ENCODE measurements at places on chromosomes 2 and 18.

DNA sequence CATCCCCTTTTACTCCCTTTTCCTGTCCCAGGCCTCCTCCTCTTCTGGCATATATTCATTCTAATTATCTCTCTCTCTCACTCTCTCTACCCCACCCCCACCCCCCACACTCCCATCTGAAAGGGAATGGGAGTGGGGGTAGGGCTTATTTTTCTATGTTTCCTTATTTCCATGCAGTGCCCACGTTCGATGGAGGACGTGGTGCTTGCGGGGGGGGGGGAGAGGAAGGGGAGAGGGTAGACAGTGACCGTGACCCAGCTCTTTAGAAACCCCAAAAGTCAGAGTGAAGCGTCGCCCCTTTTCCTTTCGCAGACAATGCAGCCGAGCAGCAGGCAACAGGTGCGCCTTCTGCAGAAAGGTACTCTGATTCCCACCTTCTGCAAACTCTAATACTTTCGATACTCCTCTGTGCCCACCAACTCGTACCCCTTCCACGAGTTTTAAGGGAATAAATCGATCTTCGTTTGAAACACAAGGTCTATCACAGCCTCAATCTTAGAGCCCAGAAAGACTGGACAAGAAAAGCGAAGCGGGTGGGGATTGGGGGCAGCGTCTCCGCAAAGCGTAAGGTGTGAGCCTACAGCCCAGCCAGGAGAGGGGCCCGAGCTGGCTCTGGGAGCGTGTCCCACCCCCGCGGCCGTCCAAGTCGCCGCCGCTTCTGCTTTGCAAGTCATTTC, 891 bp upstream of the NR4A2 start:
- peak; percentile 51 for DNase-seq

GRCh38 chr2:27024188-27024587, 8.6 kb upstream of the TMEM214 start:
- no peak for DNase-seq

GRCh38 chr2:189302274-189302948, 122.8 kb upstream of the COL5A2 start:
- peak; percentile 88 for DNase-seq

DNA sequence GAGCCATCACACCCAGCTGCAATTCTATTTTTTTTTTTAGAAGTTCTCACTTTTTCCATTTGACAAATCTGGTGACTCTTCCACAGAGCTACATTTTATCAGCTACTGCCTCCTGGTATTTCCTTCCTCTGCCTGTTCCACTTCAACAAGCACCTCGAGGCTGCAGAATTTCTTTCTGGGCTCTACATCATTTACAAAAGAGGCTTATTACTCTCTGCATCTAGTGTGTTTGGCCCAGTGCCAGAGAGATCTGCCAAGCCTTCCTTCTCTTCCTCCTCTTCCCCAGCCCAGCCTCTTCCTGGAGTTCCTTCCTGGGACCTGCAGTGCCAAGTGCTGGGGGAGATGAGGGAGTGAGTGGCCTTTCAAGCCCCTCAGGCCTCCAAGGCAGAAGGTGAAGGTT, 119.6 kb upstream of the ITGA6 start:
- DNase-seq = peak; percentile 46

DNA sequence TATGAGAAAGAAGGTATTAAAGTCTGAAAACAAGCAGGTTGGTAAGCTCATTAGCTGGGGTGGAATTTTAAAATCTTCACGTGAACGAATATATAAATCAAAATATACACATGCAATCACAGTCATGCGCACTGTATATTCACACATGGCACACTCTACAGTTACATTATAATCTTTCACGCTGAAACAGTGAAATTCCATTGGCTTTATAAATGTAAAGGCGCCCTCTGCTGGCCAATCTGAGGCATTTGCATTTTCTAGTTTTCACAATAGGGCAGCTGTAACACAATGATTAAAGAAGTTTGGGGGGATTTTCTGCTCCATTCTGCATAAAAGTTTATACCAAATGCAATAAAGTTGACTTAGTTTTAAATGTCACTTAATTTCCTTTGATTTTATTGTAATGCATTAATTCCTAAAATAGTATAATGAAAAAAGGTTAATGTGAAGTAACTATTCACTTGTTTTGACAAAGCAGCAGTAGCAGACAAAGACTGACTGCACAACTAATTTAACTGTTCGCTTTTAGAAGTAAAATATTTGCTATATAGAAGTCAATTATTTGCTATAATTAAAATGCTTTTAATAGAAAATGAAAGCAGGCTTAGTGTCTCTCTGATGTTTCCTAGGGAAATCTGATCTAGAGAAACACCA, 17.2 kb downstream of the IFIH1 start:
- peak; percentile 74 for DNase-seq

- DNase-seq = peak; percentile 67
These were observed 28.4 kb downstream of the OTX1 start for GRCh38 chr2:63078852-63079606.

DNA sequence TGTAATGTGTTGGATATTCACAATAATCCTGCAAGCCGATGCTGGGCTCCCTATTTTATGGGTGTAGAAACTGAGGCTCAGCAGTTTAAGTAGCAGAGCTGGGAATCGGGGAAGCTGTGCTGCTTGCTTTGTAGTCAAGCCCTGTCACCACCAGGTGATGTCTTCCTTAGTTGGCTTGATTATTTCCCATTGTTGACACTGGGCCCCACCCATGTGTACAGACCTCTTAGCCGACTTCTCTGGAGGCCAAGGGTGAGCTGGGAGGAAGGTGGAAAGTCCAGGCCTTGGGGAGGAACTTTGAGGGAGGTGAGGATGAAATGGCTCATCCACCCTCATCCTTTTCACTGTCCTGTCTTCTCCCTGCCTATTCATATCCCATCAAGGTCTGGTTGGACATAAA, 60.0 kb downstream of the CAPN13 start:
- DNase-seq = no peak

DNA sequence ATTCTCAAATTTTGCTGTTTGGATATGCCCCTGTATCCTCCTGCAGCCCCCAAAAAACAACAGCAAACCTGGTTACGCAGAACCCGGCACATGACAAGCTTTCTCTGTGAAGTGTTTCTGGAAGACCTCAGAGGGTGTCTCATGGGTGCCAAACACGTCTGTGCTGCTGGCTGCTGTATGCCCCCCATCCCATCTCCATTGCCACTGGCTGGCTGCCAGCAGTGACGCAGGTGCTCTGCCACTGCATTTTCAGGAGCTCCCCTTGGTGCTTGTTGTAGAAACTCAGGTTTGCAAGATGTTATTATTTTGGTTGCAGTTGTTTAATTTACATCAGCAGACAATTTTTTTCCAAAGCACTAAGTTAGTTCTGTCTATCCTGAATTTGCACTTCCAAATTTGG, 166.4 kb upstream of the FANCL start:
- DNase-seq = no peak

- DNase-seq = no peak
These were observed 154.1 kb downstream of the SH3BP4 start for GRCh38 chr2:235105821-235106359.

DNA sequence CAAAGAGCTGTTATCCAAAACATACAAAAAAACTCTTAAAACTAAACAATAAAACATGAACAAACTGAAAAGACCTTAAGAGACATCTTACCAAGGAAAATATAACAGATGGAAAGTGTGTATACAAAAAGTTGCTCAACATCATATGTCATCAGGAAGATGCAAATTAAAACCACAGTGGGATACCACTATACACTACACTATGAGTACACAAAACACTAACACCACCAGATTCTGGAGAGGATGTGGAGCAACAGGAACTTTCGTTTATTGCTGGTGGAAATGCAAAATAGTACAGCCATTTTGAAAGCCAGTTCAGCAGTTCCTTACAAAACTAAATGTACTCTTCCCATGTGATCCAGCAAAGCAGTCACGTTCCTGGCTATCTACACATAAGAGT, 221.4 kb downstream of the CMPK2 start:
- no peak for DNase-seq

DNA sequence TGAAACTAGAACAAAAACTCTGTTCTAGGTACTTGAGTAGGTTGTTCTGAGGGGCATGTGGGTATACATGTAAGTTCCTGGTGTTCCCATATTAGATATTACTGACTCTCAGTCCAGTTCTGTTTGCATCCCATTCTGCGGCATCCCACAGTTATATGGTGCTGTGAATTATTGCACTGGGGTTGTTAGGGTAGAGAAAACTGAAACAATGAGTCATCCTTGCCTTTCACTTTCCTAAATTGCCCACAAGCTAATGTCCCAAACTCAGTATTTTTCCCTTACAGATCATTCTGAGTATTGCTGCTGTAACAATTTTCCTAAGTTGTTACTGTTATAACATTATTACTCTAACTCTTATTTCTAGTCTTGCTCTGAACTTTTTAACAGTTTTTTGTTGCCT, 3.0 kb downstream of the WDR75 start:
- DNase-seq = peak; percentile 11

- no peak for DNase-seq
These were observed 166.9 kb upstream of the KLF7 start for GRCh38 chr2:207332480-207333212.

GRCh38 chr2:190328573-190329147, 9.0 kb upstream of the HIBCH start:
- DNase-seq = peak; percentile 26

GRCh38 chr2:132577686-132578085, 92.3 kb downstream of the LYPD1 start:
- no peak for DNase-seq

DNA sequence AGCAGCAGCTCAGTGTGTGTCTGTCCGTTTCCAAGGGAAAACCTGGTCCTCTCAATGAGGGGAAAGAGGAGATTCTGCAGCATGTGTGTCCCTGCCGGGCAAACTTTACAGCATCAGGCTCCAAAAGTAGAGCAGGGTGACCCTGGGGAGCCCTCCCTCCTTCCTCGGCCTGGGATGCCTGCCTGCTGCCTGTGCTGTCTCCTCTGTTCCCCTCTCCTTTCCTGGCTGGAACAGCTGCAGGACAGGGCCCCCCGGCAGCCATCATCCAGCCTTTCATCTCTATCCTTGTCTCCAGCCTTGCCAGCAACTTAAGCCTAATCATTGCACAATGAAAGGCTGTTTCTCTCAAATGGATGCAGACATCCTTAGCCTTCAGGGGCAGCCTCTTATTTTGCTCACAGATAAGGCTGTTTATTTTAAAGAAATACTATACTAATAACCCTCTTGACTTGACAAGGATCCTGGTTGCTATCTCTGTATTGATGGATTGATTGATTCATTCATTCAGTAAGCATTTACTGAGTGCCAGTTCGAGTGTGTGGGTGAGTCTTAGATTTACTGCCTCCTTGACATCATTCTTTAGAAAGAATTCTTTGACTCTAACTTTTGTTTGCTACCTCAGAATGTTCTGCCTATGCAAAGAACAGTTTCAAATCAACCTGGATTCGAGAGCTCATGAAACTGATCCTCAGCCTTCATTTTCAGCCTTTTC, 40.6 kb upstream of the EDAR start:
- DNase-seq = no peak

- DNase-seq = no peak
These were observed 68.5 kb downstream of the SPIRE1 start for GRCh38 chr18:12589448-12589847.

GRCh38 chr2:172031536-172031935, 31.8 kb downstream of the METAP1D start:
- no peak for DNase-seq

GRCh38 chr2:9238591-9239326, 32.1 kb downstream of the ASAP2 start:
- DNase-seq = no peak

DNA sequence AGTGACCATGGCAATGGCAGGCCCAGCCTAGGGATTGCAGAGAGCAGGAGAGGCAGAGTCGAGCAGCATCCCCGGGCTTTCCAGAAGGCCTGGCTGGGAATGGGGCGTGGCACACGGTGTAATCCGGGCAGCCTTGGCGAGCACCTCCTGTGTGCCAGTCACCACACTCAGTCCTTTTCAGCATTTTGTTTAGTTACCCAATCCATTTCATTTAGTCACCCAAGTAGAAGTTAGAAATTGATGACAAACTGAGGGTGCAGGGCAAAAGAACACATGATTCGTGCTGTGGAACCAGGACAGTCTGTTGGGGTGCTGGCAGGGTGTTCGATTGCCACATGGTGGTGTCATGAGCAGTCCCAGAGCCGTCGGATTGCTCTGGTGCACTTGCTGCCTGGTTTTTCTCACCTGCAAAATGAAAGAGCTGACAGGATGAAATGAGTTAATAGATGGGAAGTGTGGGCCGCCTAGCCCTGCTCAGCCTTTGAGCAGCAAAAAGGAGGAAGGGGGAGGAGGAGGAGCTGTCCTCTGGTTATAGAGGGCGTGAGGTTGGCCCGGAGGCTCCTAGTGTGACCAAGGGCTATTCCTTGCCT, 299.4 kb downstream of the AGAP1 start:
- DNase-seq = peak; percentile 79

DNA sequence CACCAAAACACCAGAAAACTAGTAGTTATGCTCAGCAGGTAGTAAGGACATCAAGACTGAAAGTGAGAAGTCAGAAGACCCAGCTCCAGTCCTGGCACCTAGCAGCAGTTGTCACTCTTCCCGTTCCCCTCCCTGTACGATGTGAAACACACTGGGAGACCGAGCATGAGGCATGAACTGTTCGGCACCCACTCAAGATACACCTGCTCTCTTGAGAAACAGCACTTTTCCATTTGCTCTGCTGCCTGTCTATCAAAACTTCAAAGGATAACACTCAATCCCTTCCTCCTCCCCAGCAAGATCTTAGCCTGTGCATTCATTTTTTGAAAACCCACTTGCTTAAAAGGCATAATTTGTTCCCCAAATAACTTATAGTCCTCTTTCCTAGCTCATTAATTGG, 123.9 kb downstream of the PLEKHM3 start:
- no peak for DNase-seq

DNA sequence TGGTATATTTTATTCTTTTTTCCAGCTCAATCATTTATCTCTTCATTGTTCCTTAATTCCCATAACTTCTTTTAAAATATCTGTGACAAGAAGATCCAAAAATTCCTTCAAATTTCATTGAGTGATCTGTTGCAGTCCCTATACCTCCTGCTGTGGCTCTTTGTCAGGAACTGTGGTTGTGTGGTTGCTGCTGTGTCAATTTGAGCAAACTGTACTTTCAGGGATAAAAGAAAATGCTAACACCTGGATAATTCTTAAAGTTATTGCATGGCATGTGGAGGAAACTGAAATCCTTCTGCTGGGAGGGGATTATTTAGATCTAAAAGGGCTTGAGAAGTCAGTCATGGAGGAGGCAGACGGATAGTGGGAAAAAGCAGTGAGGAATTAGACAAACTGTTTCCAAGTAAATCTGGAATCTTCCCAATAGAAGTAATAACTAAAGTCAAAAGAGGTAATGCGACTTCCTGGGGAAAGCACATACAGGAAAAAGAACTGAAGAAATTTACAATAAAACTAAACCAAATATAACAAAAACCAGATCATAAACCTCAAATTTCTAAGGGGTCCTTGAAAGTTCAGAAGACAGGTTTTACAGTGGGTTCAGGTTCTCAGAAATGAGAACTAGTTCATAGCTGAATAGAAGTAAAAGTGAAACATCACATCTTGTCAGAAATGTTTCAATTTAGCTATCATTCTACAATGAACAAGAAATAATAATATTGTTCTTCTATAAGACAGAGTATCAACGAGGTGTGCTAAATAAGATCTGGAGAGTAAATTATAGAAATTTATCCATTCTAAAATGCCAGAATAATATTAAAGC, 33.5 kb upstream of the CD226 start:
- DNase-seq = no peak
